ENCODE measurements at places on chromosomes 1 and 21. TPM values are rescaled to one million over a fixed set of nuclear protein-coding genes. Genes with fewer than 3 reads are reported as not detected.

- DNase-seq, result no peak
These were observed 90.6 kb downstream of the SGIP1 start for GRCh38 chr1:66624412-66625060.

The DNM3 gene
- total RNA-seq, result 1.6 TPM

The MTARC1 gene
- not detected for total RNA-seq

GRCh38 chr1:3714284-3714741 is 37.9 kb upstream of the CCDC27 start:
- no peak for DNase-seq

The F13B gene
- total RNA-seq, result not detected

DNA sequence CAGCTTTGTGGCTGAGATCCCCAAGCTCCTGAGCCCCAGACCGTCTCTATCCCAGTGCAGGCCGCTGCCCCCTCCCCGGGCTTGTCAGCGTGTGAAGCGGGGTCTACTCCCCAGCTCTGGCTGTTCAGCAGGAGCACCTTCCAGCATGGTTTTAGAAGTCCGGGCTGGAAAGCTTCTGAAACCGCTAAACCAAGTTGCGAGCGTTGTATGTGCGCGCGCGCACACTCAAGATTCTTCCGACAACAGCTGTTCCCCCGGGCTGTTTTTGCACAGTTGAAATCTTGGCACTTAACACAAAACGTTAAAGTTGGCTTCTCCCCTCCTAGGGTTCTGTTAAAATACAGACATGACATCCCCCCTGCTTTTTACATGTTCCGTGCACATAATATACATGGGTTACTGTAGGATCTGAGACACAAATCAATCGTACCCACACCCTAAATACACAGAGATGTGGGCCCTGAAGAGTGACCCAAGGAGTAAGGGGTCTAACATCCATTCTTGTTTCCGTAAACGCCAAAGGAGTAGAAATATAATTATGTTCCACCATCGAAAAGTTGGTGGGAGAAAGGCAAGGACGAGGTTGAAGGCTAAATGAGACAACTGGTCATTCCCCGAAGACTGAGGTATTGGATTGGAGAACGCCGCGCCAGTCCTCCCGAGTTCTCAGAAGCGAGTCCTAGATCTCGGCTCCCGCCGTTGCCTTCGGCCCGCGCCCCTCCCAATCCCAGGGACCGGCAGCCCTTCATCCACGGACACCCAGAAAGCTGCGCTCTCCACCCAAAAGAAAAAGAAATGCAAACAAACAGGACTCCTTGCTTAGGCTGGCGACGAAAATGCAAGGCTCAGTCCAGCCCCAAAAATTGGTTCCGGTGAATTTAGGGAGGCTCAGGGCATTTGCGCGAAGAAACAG is 1.3 kb downstream of the TBX15 start:
- no peak for DNase-seq

The CRYAA gene
- total RNA-seq, result not detected

- DNase-seq, result no peak
These were observed 67.8 kb downstream of the PCSK9 start for GRCh38 chr1:55107101-55107500.

- no peak for DNase-seq
These were observed 63.7 kb downstream of the SLC45A1 start for GRCh38 chr1:8381618-8382017.

The OR6K3 gene
- total RNA-seq, result not detected

DNA sequence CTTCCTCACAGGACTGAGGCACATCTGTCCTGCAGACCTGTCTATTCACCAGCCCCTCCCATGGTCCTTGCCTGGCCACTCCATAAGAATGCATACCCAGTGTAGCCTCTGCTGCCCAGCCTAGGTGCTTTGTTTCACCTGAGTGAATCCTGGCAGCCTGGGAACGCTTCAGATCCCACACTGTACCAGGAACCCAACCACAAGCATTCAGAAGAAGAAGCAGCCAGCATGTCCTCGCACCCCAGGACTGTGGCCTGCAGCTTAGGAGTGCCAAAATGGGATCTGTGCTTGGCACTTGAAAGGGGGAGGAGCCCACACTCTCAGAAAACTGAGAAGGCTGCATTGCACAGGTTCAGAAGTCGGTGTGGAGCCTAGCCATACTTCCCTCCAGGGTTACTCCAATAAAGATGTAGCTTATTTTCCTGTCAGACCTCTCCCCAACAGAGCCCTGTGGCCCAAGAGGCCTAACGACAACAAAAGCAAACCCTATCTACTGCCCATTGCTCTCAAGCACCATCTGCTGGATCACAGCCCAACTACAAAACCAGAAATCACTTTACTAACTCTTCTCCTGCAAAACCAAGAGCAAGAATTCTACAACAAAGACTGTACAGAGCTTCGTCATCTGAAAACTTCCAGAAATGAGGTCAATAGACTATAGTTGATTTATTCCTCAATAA is 923.1 kb upstream of the NEGR1 start:
- no peak for DNase-seq

Measured in CD4-positive, alpha-beta T cell (primary cell).